ENCODE measurements at places on chromosomes 1 and 21.

- DNase-seq = no peak
Measured at GRCh38 chr1:156899956-156900718, 6.6 kb downstream of the PEAR1 start.

- DNase-seq = no peak
Measured at GRCh38 chr1:38690790-38691449, 168.7 kb downstream of the RRAGC start.

GRCh38 chr1:196403803-196404690, 204.2 kb downstream of the KCNT2 start:
- DNase-seq = no peak

DNA sequence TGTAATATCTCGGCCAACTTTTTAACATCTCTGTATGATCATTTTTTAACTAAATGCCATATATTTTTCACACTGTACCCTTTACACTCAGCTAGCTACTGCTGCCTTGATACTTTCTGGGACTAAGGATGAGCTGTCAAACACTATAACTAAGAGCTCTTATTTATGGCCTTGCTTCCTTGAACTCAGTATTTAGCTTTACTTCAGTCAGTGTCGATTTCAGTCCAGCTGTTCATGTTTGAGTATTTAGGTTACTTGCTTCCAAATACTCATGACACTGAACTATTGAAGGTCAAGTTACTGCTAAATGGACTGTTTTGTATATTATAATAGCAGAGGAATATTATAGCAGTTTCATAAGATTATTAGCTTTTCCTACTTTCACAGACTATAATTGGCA, 25.9 kb upstream of the USP25 start:
- DNase-seq = no peak

DNA sequence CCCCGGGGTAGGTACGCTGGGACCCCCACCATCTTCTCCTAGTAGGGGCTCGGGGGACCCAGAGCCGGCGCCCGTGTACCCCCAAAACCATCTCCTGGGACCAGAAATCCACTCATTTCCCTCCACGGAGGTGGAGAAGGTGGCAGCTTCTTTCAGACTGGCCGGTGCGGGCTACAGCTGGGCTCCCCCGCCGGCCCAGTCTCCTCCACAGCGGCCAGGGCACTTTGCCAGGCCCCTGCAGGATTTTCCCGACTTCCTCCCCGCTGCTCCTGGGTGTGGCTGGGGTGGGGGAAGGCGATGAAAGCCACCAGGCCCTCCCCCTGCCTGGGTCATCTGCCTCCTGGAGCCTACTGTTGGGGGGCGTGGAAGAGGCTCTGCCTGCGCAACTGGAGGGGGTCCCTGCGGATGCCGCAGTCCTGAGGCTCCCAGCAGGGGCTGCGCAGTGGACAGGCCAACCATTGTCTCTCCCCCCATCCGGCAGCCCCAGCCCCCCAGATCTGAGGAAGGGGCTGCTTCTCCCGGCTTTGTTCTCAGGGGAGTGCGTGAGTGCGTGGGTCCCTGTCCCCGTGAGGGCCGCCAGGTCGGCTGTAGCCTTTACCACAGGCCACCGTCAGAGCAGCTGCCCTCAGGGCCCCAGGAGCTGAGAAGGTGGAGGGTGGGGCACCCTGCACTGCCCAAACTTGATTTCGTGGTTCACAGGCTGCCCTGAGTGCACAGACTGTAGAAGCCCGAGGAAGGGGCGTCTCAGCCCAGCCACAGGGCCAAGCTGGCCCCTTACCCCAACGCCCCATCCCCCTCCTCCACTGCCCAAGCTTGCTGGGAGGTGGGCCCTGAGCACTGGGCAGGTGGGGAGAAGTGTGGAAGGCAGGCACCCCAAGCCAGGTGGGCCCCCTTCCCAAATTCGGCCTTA, 1.3 kb downstream of the AGRN start:
- peak; percentile 26 for DNase-seq

GRCh38 chr1:206580438-206581113, 31.7 kb downstream of the EIF2D start:
- no peak for DNase-seq

DNA sequence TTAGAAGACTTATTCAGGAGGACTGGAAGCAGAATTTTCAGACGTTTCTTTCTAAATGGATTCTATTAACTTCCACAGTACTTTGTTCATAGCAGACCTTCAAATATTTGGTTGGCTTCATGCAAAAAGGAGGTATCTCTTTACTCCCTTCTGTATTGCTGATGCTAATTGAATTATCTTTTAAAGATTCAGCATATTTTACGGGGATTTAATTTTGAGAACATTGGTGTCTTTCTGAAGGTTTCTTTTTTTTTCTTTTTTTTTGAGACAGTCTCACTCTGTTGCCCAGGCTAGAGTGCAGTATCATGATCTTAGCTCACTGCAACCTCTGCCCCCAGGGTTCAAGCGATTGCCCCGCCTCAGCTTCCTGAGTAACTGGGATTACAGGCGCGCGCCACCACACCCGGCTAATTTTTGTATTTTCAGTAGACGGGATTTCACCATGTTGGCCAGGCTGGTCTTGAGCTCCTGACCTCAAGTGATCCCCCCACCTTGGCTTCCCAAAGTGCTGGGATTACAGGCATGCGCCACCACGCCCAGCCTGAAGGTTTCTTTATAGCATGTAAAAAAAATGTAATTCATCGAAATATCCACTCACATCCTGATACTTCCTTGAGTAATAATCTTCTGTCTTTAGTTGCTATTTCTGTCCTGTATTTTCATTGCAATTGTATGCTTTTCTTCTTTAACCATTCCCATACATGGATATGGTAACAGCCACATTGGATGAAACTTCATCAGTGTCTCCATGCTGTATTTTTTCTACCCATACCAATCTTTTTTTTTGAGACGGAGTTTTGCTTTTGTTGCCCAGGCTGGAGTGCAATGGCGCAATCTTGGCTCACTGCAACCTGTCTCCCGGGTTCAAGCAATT, 14.5 kb downstream of the CNST start:
- no peak for DNase-seq

GRCh38 chr21:36254106-36254941, 65.7 kb upstream of the MORC3 start:
- no peak for DNase-seq

GRCh38 chr1:234208791-234209190, 164.5 kb upstream of the COA6 start:
- DNase-seq = no peak

DNA sequence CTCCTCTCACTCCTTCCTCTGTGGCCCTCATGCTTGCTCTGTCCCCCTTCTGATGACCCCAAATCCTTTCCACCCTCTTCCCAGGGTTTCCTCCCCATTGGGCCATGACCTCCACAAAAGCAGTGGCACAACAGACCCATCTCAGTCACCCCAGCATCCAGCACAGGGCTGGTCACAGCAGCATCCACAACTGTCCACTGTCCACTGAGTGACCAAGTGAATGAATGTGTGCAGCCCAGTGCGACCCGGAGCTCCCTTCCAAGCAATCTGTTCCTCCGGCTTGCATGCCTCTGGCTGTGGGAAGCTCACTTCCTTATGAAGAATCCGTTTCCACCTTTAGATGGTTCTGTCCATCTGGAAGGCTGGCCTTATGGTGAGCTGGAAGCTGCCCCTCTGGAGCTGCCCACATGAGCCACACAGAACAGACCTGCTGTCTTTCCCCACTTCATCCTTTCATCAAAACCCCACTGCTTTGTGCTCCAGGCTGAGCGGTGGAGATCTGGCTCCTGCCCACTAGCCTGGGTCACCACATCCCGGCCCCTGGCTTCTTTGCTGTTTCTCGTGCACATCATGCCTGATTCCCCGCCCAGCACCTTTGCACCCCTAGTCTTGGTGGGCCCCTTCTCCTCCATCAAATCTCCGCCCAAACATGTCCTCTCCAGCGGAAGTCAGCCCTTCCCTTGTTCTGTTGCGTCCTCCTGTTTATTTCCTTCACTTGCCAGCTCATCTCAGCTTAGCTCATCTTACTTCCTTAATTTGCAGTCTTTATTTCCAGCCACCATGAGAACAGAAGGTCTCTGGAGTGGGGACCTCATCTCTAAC, 56.4 kb downstream of the EDN2 start:
- DNase-seq = no peak

DNA sequence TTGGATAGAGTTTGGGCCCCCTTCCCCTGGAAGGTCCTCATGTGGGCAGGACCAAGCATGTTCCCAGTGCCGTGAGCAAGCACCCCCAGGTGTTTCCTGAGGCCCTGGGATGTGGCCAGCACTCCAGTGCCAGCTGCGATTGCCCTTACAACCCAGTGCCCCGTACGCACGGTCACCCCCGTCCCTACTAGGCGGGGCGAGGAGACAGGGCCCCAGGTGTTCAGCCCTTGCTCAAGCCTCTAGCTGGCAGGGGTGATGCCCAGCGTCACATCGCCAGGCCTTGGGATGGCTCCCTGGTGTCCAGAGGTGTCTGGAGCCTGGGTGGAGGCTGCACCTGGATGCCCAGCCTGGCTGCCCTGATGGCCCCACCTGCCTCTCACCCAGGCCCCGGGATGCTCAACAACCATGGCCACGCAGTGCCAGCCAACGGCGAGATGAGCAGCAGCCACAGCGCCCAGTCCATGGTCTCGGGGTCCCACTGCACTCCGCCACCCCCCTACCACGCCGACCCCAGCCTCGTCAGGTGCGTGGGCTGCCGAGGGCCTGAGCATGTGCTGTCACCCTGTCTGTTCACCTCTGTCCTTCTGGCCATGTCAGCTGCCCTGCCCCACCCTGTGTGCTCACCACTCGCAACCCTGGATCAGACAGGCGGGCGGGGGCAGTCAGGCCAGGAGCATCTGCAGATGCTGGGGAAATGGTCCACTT, 21.6 kb upstream of the CCDC27 start:
- DNase-seq = no peak

GRCh38 chr1:118866330-118866729, 121.8 kb downstream of the TBX15 start:
- no peak for DNase-seq

DNA sequence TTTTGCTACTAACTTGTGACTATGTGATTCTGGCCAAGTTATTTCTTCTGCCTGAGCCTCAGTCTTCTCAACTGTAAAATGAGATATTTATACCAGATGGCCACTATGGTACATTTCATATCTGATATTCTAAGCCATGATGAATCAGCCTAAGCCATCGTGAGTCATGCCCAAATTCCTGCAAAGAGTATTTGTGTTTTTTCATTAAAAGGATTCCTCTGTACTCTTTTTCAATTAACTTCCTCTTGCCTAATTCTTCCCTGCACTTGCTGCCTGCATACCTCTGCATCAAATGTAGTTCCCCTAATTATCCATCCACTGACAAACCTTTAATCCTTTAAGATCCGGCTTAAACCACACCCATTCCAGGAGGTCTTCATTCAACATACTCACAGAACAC, 575.1 kb upstream of the BEND5 start:
- DNase-seq = no peak

DNA sequence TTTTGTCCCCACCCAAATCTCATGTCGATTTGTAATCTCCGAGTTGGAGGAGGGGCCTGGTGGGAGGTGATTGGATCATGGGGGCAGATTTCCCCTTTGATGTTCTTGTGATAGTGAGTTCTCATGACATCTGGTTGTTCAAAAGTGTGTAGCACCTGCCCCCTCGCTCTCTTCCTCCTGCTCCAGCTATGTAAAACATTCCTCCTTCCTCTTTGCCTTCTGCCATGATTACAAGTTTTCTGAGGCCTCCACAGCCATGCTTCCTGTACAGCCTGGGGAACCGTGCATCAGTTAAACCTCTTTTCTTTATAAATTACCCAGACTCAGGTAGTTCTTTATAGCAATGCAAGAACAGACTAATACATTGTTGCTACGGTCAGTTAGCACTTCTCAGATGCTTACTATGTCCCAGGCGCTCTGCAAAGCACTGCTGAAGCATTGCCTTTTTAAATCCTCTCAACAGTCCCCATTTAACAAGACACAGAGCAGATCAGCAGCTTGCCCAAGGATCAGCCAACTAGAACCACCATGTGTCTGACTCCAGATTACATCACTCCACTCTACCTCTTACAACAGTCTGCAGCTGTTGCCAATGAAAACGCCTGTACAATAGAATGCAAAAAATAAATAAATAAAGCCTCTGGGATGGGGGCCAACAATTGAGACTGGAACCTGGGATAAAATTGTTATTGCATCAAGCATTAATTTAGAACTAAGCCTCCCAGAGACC, 52.4 kb upstream of the USP1 start:
- peak; percentile 45 for DNase-seq

DNA sequence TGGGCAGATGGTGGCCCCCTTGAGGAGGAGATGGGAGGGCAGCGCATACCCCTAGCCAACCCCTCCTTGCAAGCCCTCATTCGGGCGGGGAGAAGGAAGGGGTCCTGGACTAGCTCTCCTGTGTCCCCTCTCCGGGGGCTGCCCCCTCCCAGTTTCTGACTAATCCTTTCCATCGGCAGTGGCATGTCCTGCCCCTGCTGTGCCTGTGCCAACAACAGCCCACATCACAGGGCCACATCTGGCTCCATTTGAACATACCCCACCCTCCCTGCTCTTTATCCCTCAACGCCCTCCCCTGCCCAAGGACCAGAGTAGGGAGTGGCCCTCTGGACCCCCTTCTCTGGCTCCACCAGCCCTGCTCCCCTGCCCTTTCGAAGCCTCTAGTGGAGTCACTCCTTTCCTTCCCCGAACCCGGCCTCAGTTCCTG, 11.0 kb upstream of the LMNA start:
- DNase-seq = no peak

DNA sequence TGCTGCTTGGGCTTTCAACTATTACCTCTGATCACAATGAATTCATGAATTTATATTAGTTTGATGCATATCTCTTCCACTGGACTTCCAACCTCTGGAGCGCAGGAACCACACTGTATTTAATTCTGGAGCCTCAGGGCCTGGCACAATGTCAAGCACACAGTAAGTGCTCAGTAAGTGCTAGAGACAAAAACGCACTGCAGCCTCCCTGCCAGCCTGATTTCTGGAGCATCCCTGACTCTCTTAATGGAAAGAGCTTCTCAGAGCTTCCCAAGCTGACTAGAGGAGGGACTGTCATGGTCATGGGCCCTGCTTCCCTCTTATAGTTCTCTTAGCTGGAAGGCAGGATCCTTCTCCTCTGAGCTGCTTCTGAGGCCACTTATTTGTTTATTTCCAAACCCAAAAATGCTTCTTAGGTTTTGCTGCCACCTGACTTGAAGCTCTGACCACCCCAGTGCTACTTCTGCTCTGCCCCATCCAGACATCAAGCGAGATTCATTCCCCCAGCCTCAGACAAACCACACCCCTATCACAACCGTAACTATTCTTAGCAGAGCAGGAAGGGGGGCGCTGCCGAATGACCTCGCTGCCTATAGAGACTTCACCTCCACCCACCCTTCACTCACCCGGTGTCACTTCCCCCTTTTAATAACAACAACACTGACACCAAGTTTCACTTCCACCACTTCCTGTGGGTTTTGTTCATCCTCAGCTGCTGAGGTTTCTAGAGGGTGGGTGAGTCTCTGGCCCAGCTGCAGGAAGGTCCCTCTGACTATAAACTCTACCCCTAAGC, 33.6 kb downstream of the NUAK2 start:
- DNase-seq = no peak
